GM23338 (cell line): ENCODE measurements at places on chromosomes 1 and 21. TPM values are rescaled to one million over a fixed set of nuclear protein-coding genes. Genes with fewer than 3 reads are reported as not detected.

- H3K4me3 ChIP-seq = no peak overlapping the region
- H3K4me1 ChIP-seq = peaks cover 15% of the 10 kb centered on the region; the same call in 1 of the 2 replicates
- no peaks in the 10 kb centered on the region; the same call in 1 of the 2 replicates for H3K36me3 ChIP-seq
- no peak overlapping the region for H3K27ac ChIP-seq
Observed at GRCh38 chr21:44696572-44696971, 400 bp upstream of the KRTAP10-12 start.

DNA sequence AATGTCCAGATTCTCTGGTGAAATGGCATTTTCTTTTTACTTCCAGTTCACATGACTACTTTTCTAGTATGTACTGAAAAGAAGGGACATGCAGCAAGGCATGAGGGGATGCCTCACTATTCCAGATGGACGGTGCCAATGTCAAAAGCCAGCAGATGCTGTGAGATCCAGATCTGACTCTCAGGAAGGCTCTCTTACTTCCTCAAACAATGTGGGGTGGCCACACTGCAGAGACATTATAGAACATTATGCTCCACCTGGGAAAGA, 17.7 kb downstream of the CRYZ start:
- H3K36me3 ChIP-seq = 0 out of 2 replicates have a peak, but pooled peaks cover 19% of the 10 kb centered on the region
- H3K4me1 ChIP-seq = peaks cover 9% of the 10 kb centered on the region; the same call in 1 of the 2 replicates
- DNase-seq = no peak
- H3K4me3 ChIP-seq = no peak overlapping the region
- H3K27me3 ChIP-seq = no peaks in the 10 kb centered on the region
- H3K27ac ChIP-seq = no peak overlapping the region

GRCh38 chr1:200107004-200107470, 79.5 kb downstream of the NR5A2 start:
- DNase-seq = no peak
- no peaks in the 10 kb centered on the region for H3K36me3 ChIP-seq
- peaks cover 10% of the 10 kb centered on the region; the same call in 1 of the 2 replicates for H3K4me1 ChIP-seq
- H3K27me3 ChIP-seq = no peaks in the 10 kb centered on the region
- no peak overlapping the region for H3K4me3 ChIP-seq

AK5 gene
- total RNA-seq = 8.8 and 18.3 TPM in 2 replicates

CD1E gene
- not detected in 2 replicates for total RNA-seq
